Ascending aorta (tissue), 2 donors: ENCODE measurements at places on chromosomes 12 and 14. TPM values are rescaled to one million over a fixed set of nuclear protein-coding genes. Genes with fewer than 3 reads are reported as not detected.
A peak's percentile ranks its signal among the peaks of the same experiment; 100 is the strongest.

Gene PRH2
- total RNA-seq: not detected

Gene ENDOU
- total RNA-seq: not detected

Gene NOC4L
- 9.2 TPM for total RNA-seq

Gene DGKA
- total RNA-seq: 48.6 TPM

DNA sequence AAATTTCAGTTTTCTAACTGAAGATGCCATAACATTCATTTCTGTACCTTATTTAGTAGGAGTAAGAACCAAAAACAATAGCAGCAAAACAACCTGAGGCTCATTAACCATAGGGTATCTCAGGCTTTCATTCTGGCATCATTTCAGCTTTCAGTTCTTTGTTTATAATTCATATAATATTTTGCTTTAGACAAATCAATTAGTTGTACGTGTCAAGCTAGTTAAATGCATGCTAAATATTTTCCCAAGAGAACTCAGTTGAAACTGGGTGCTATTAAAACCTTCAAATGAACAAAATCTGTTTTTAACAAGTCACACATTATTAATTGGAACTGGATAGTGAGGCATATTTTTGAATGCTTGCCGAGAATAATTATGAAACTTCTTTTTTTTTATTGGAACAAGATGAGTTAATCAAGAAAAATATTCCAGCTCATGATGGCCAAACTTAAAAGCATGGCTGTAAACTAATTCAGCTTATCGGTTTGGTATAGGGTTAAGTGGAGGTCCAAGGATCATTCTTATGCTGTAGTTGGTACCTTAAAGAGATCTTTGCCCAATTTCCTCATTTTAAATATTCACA, 442.7 kb downstream of the BTG1 start:
- H3K36me3 ChIP-seq: no peaks in the 10 kb centered on the region
- no peak overlapping the region for H3K4me3 ChIP-seq
- no peaks in the 10 kb centered on the region for H3K4me1 ChIP-seq
- no peak for DNase-seq
- no peaks in the 10 kb centered on the region for H3K27me3 ChIP-seq

- peaks cover 45% of the 10 kb centered on the region for H3K36me3 ChIP-seq
- H3K27me3 ChIP-seq: no peaks in the 10 kb centered on the region
- no peak overlapping the region for H3K4me3 ChIP-seq
- H3K4me1 ChIP-seq: peaks cover 21% of the 10 kb centered on the region
Measured at GRCh38 chr12:4289231-4289878, 15.8 kb downstream of the CCND2 start.

- peak overlapping the region; percentile 90 for H3K4me3 ChIP-seq
- no peak for DNase-seq
- H3K4me1 ChIP-seq: peaks cover 24% of the 10 kb centered on the region
Measured at GRCh38 chr12:6334940-6335450, 6.9 kb downstream of the TNFRSF1A start.

DNA sequence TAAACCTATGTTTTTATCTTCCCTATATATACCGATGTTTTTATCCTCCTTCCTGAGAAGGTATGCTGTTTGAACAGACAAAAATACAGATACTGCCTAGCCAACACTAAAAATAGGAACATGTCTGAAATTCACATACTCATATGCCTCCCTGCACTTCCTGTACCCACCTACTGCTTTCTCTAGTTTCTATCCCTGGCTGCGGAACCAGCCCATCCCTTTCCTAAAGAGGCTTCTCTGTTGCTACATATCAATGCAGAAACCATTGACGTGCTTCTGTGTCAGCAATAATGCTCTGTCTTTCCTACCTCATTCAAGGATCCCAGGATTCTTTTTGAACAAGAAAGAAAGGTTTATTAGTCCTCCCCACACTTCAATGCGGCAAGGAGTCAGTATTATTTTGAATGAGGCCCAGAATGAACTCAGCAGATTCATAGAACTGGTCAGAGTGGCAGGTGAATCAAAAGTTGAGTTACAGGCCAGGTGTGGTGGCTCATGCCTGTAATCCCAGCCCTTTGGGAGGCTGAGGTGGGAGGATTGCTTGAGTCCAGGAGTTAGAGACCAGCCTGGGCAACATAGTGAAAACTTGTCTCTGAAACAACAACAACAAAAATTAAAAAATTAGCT, 67.8 kb upstream of the NAP1L1 start:
- H3K27ac ChIP-seq: no peak overlapping the region
- H3K4me1 ChIP-seq: no peaks in the 10 kb centered on the region
- no peaks in the 10 kb centered on the region for H3K36me3 ChIP-seq
- no peak overlapping the region for H3K4me3 ChIP-seq
- no peak for DNase-seq

GRCh38 chr12:68229956-68230355, 4.3 kb upstream of the IL26 start:
- no peaks in the 10 kb centered on the region for H3K4me1 ChIP-seq
- H3K4me3 ChIP-seq: no peak overlapping the region
- H3K27ac ChIP-seq: no peak overlapping the region
- no peak for DNase-seq
- no peaks in the 10 kb centered on the region for H3K36me3 ChIP-seq
- no peaks in the 10 kb centered on the region for H3K27me3 ChIP-seq

DNA sequence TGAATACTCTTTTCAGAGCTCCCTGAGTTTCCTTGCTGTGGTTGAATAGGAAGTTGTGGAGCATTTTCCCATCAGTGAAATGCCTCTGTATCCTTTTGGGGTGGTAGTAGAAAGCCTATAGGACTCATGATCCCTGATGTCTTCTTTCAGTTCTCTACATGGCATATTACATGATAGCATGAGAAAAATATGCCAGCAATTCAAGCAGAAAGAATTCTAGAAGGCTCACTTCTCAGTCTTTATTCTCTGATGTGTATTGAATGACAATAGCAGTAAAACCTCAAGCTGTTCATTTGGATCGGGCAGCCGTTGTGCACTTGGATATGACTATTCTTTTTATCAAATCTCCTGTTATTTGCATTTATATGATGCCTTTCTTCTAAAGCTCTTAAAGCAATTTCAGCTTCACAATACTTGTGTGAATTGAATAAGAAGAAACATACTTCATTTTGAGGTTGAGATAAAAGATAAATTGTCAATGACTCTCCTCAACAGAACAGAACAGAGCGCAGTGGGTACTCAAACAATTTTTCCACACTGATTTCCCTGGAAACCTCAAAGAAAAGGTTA, 251.5 kb upstream of the FBXO33 start:
- H3K27ac ChIP-seq: no peak overlapping the region
- no peaks in the 10 kb centered on the region for H3K27me3 ChIP-seq
- DNase-seq: no peak
- H3K4me3 ChIP-seq: no peak overlapping the region
- H3K36me3 ChIP-seq: no peaks in the 10 kb centered on the region
- no peaks in the 10 kb centered on the region for H3K4me1 ChIP-seq

DNA sequence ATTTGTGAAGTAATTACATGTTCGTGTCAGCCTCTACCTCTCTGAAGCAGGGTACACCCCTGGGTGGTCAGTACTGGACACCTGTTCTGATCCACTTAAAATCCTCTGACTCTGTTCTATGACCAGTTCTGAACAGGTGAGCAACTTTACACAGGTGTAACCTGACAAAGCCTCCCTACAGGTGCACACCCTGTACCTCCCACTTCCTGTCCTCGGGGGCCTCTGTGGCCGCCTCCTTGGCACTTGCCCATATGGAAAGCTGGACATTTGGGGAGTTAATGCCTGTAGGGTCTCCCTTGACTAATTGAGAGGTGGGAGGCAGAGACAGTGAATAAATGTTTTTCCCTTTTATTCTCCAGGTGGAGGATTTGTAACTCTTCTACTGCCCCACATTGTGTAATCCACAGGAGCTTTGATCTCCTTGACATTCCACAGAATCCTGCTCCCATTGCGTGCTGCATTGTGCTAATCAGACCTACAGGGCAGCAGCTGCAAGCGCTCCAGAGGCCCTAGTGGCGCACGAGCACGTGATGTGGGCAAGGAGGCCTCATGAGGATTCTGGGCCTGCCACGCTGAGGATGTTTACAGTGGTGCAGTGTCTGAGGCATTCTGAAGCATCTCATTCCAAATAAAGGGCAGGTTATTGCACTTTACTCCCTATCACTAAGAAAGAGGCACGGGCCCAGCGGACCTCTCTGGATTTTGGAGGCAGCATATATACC, 45.8 kb upstream of the BATF start:
- H3K36me3 ChIP-seq: peaks cover 18% of the 10 kb centered on the region
- no peak overlapping the region for H3K4me3 ChIP-seq
- no peak for DNase-seq
- no peak overlapping the region for H3K27ac ChIP-seq
- H3K27me3 ChIP-seq: no peaks in the 10 kb centered on the region

- DNase-seq: no peak
- no peak overlapping the region for H3K4me3 ChIP-seq
Measured at GRCh38 chr12:105659355-105660075, 329.0 kb downstream of the C12orf75 start.

DNA sequence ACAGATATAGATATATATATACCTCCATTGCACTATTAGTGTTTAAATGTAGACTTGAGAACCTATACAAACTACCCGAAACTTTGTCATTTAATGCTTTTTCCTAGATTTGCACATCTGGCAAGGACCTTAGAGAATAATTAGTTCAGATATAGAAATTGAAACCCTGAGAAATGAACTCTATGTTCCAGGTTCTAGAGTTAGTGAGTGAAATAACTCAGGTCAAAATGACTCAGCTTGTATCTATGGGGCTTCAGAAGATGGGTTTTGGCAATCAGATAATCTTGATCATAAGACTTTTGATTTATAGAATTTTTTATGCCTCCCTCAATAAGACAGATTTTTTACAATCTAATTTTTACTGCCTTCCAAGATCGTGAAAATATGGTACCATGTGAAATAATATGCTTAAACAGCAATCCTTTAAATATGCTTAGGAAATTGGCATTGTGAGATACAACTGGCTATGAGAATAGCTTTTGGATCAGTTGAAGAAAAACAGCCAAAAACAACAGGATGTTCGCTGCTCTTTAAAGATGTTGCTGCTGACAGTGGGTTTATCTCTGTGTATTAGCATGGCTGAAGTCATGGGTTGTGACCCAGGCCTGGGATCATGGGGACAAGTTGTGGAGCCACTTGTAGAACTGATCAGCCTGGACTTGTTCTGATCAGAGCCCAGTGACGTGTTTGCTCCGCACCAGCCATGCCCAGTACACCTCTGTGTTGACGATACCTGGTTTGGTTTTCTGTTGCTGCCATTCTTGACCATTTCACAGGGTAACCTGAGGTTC, 63.6 kb downstream of the TTLL5 start:
- H3K36me3 ChIP-seq: no peaks in the 10 kb centered on the region
- no peak overlapping the region for H3K4me3 ChIP-seq

DNA sequence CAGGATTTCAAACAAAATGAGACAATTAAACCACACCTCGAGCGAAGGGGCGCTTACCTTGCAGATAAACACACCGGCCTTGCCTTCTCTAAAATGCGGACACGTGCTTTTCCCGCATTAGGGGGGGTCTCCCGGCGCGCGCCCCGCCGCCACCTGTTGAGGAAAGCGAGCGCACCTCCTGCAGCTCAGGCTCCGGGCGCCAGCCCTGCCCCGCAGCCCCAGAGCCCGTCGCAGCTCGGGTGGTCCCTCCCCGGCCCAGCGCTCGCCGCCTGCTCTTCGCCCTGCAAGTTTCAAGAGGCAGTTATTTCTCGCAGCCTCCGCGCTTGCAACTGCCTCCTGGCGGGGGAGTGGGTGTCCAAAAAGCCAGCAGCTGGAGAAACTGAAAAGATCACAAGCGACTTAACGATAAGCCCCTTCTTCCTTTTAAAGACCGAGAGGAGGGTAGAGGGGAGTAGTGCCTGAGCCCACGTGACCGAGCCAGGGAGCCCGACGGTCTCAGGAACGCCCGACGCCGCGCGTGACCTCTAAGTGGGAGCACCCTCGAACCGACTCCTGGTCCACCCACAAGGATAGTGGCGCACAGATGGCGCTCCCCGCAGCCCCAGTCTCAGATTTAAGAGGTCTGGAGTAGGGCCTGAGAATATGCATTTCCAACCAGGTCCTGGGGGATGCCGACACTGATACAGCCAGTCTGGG, at the start of gene ESR2:
Gene ESR2, minus strand, starts transcription at position 396 of the 696 bp plus-strand sequence. CDS start 11,386 bp downstream, outside the sequence.
- H3K4me3 ChIP-seq: peak within 1 kb of the TSS; percentile 38
- H3K27me3 ChIP-seq: peaks cover 10% of the 10 kb centered on the region
- DNase-seq: no peak
- H3K36me3 ChIP-seq: no peaks in the 10 kb centered on the region
- no peak within 1 kb of the TSS for H3K27ac ChIP-seq

DNA sequence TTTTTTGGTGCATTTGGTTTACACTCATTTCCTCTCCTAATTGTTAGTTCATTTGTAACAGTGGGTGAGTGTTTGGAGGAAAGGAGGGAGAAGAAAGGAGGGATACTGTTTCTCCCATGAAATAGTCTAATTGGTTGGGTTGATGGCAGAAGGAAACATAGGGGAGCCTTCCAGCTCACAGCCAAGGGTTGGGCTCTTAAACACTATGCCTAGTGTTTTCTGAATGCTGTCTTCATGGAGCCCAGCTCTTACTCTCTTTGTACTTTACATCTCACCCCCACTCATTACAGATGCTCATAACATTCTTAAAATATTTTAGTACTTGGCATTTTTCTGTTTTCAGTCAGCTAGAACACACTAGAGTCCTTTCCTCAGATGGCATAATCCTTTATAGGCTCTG, 38.2 kb downstream of the BAZ2A start:
- no peaks in the 10 kb centered on the region for H3K27me3 ChIP-seq
- H3K4me3 ChIP-seq: no peak overlapping the region
- peak overlapping the region; percentile 21 for H3K27ac ChIP-seq
- peaks cover 58% of the 10 kb centered on the region for H3K36me3 ChIP-seq
- peaks cover 3% of the 10 kb centered on the region for H3K4me1 ChIP-seq
- DNase-seq: no peak

- H3K4me3 ChIP-seq: peak overlapping the region; percentile 92
- DNase-seq: no peak
- H3K27ac ChIP-seq: peak overlapping the region; percentile 100
- H3K36me3 ChIP-seq: peaks cover 3% of the 10 kb centered on the region
- no peaks in the 10 kb centered on the region for H3K4me1 ChIP-seq
Measured at GRCh38 chr14:68794851-68795596, 2.2 kb upstream of the ZFP36L1 start.

DNA sequence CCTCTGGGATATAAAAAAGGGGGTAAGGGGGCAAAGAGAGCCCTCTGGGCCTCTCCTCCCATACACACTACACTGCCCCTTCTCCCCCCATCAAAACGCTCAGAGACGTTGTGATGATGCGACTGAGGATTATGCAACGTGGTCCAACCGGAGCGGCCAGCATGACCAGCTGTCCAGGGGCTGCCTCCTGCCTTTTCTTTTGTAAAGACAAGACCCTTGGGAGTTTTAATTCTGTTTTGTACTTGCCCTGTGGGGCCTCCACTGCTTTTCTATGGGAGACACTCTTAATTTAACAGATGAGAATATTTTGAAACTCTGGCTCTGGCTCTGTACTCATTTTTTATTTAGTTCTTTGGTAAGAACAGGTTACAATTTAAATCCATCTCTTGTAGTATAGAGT, 7.2 kb downstream of the MBD6 start:
- H3K36me3 ChIP-seq: peaks cover 98% of the 10 kb centered on the region
- H3K27ac ChIP-seq: no peak overlapping the region
- no peaks in the 10 kb centered on the region for H3K27me3 ChIP-seq
- DNase-seq: no peak
- H3K4me3 ChIP-seq: no peak overlapping the region

GRCh38 chr12:107415834-107416233, 269.8 kb upstream of the PWP1 start:
- H3K27ac ChIP-seq: no peak overlapping the region
- no peak overlapping the region for H3K4me3 ChIP-seq
- no peak for DNase-seq
- no peaks in the 10 kb centered on the region for H3K36me3 ChIP-seq
- no peaks in the 10 kb centered on the region for H3K4me1 ChIP-seq

- H3K27ac ChIP-seq: no peak overlapping the region
- no peaks in the 10 kb centered on the region for H3K27me3 ChIP-seq
- no peaks in the 10 kb centered on the region for H3K36me3 ChIP-seq
- no peaks in the 10 kb centered on the region for H3K4me1 ChIP-seq
- DNase-seq: no peak
Measured at GRCh38 chr12:120006258-120006975, 17.4 kb downstream of the BICDL1 start.
